Ovary (tissue), 10 donors: ENCODE measurements at places on chromosomes 4 and X.

DNA sequence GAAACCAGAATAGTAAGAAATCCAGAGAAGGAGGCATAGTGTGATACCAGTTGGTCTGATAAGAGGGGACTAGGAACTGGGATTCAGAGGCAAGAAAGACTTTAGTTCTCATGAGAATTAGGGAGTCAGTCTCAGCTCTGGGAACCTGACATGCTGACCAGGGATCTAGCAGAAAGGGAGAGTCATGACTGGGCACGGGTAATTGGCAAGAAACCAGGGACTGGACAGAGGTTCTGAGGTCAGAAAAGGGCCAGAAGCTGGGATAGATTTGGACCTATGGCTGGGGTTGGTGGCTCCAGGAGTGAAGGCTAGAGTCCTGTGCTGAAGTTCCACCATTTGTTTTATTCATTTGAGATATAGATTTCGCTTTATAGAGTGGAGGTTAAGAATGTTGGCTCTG is 110.2 kb upstream of the C1GALT1C1 start:
- no peaks in the 10 kb centered on the region for H3K4me1 ChIP-seq
- no peak for DNase-seq
- H3K36me3 ChIP-seq, result no peaks in the 10 kb centered on the region
- H3K27ac ChIP-seq, result no peak overlapping the region
- no peaks in the 10 kb centered on the region for H3K27me3 ChIP-seq

- no peak for DNase-seq
- peaks cover 4% of the 10 kb centered on the region for H3K4me1 ChIP-seq
- H3K27me3 ChIP-seq, result no peaks in the 10 kb centered on the region
- H3K36me3 ChIP-seq, result no peaks in the 10 kb centered on the region
- no peak overlapping the region for H3K27ac ChIP-seq
Measured at GRCh38 chr4:112234952-112235609, 3.5 kb downstream of the AP1AR start.

GRCh38 chr4:111027526-111027925 is 404.6 kb upstream of the PITX2 start:
- H3K4me3 ChIP-seq, result no peak overlapping the region
- H3K27me3 ChIP-seq, result no peaks in the 10 kb centered on the region
- no peaks in the 10 kb centered on the region for H3K4me1 ChIP-seq
- H3K36me3 ChIP-seq, result no peaks in the 10 kb centered on the region

DNA sequence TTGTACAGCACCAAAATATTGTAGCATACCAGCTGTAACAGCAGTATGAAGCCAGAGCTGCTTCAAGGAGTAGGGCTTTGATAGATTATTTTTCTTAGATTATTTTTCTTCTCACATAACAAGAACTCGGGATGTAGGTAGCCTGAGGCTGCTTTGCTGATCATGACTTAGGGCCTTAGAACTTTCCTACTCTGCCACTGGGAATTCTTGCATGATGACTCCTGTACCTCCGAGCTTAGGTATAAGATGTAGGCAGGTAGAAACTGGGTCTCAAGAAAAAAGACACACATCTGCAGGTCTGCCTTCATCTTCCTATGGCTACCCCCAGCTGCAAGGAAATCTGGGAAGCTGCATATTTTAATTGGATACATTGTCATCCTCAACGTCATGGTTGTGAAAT is 115.9 kb upstream of the PNPLA4 start:
- H3K36me3 ChIP-seq, result no peaks in the 10 kb centered on the region
- no peaks in the 10 kb centered on the region for H3K4me1 ChIP-seq
- no peak overlapping the region for H3K27ac ChIP-seq
- no peak for DNase-seq
- H3K4me3 ChIP-seq, result no peak overlapping the region
- no peaks in the 10 kb centered on the region for H3K27me3 ChIP-seq

GRCh38 chr4:176287546-176287945 is 18.5 kb upstream of the ASB5 start:
- H3K4me1 ChIP-seq, result no peaks in the 10 kb centered on the region
- H3K4me3 ChIP-seq, result no peak overlapping the region
- no peak overlapping the region for H3K27ac ChIP-seq
- no peaks in the 10 kb centered on the region for H3K36me3 ChIP-seq

- no peaks in the 10 kb centered on the region for H3K27me3 ChIP-seq
- H3K4me3 ChIP-seq, result no peak overlapping the region
- H3K36me3 ChIP-seq, result no peaks in the 10 kb centered on the region
- H3K27ac ChIP-seq, result no peak overlapping the region
- no peaks in the 10 kb centered on the region for H3K4me1 ChIP-seq
- DNase-seq, result no peak
Measured at GRCh38 chr4:99685234-99685633, 27.6 kb upstream of the C4orf54 start.
